ENCODE measurements at places on chromosomes 7 and 10. TPM values are rescaled to one million over a fixed set of nuclear protein-coding genes. Genes with fewer than 3 reads are reported as not detected.

Gene PIP
- polyA plus RNA-seq = not detected

Gene RBP4
- 2.8 TPM for polyA plus RNA-seq

Gene TMEM270
- not detected for polyA plus RNA-seq

Gene IDI2
- polyA plus RNA-seq = not detected

Gene EPO
- polyA plus RNA-seq = not detected

Gene ANKRD61
- polyA plus RNA-seq = 0.69 TPM

Gene SMO
- 63.5 TPM for polyA plus RNA-seq

Gene UTF1
- polyA plus RNA-seq = not detected

Gene KLF14
- 1.1 TPM for polyA plus RNA-seq

Gene DUS4L
- polyA plus RNA-seq = 6.6 TPM

Gene PDK4
- polyA plus RNA-seq = 11.4 TPM

Gene CD36
- polyA plus RNA-seq = 200 TPM

Gene PROSER2
- 3.9 TPM for polyA plus RNA-seq

Gene ZSCAN21
- polyA plus RNA-seq = 12.3 TPM

Gene CALML3
- polyA plus RNA-seq = 0.50 TPM

Gene CTAGE4
- polyA plus RNA-seq = 0.49 TPM

Gene GFRA1
- polyA plus RNA-seq = 38.7 TPM

Gene CACNB2
- 1.3 TPM for polyA plus RNA-seq

Gene HOXA3
- 12.5 TPM for polyA plus RNA-seq

Gene PPRC1
- 31.0 TPM for polyA plus RNA-seq

Gene ANKRD22
- 0.44 TPM for polyA plus RNA-seq

Gene TAS2R5
- 0.83 TPM for polyA plus RNA-seq

Data from muscle of leg (tissue), 16 donors.